ENCODE measurements at places on chromosomes 13 and 19. TPM values are rescaled to one million over a fixed set of nuclear protein-coding genes. Genes with fewer than 3 reads are reported as not detected.

The KCTD15 gene
- 14.0 TPM for total RNA-seq

DNA sequence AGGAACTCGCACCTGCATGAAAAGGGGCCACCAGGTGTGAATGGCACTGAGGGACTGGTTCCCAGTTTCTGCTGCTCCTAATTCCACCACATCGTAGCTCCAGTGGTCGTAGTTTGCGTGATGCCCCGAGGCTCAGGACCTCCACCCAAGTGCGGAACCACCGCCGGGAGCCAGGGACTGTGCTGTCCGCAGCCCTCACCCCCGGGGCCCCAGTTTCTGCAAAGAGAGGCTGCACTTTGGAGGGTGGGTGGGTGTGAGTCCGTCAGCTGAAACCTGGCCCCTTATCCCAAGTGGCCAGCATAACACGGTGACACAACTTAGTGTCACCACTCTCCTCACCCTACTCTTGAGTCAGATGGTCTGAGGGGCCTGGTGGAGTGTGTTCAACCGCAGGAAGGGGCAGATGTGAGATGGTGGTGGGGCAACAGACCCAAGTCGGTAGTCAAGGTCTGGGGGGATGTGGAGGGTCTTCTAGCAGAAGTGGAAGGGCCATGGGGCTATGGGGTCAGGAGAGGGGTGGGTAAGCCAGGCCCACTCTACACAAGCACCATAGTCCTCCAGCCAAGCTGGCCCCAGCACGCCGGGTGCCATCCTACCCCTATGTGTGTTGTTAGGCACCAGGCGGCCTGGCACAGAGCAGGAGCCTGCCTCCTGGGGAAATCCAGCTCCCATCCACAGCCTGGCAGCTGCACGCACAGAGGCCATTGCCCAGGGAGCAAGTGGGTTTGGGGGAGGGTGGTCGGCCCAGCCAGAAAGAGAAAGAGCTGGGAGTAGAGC lies 1301.6 kb downstream of the UQCRFS1 start:
- DNase-seq: no peak

DNA sequence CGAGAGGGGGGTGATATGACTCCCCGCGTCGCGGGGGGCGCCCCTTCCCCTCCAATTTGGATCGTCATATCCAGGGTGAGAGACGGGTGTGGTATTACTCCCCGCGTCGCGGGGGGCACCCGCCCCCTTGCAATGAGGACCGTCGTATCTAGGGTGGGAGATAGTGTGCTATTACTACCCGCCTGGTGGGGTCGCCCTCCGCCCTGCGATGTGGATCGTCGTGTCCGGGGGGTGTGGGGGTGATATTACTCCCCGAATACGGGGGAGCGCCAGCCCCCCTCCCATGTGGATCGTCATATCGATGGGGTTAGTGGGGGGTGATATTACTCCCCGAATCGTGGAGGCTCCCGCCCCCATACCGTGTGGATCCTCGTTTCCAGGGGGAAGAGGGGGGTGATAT lies 29.2 kb upstream of the RGCC start:
- DNase-seq: peak; percentile 20

The ZNF575 gene
- total RNA-seq: 11.3 TPM

DNA sequence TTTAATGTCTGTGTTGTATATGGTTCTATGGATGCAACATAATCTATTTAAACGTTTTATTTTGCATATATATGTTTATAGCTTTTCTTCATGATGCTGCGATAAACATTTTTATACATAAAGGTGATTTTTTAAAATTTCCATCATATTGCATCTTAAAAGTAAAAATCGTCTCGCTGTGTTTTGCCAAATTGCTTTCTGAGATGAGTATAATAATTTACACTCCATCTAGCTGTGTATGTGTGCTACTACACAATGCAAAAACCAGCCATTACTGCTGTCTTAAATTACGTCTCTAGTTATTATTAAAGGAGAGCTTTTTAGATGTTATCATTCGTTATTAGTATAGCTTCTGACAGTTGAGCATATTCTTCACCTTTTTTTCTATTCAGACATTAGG lies 37.2 kb downstream of the METTL21C start:
- no peak for DNase-seq

- no peak for DNase-seq
Measured at GRCh38 chr13:96011291-96011872, 41.8 kb downstream of the UGGT2 start.

DNA sequence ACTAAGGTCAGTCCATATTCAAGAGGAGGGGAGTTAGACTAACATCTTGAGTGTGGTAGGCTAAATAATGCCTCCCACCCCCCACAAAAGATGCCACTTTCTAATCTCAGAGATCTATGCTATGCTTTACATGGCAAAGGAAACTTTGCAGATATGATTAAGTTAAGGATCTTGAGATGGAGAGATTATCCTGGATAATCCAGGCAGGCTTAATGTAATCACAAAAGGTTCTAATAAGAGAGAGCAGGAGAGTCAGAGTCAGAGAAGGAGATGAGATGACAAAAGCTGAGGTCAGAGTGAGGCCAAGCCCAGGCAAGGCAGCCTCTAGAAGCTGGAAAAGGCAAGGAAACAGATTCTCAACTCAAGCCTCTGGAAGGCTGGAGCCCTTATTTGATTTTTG lies 1011.6 kb downstream of the PCDH9 start:
- no peak for DNase-seq

DNA sequence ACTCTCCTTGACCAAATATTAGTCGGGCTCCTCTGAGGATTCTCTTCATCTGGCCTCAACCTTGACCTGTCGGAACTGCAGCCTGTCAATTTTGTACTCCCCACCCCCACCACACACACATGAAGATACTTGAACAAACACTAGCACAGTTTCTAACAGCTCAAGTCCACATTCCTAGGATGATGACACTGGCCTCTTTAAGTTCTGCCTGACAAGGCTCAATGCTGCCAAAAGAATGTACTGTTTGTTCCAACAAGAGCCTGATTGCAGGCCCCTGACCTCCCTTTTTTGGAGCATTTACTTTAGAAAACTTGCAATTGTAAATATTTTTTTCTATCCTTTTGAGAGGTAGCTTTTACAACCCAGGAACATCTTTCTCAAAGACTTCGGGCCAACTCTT lies 169.2 kb upstream of the IRS2 start:
- DNase-seq: no peak

The LILRA6 gene
- 2.3 TPM for total RNA-seq

The PSG6 gene
- not detected for total RNA-seq

The PGLYRP2 gene
- total RNA-seq: not detected

GRCh38 chr19:51339687-51340656 lies 2.0 kb downstream of the VSIG10L start:
- DNase-seq: peak; percentile 100

The ZIC2 gene
- 0.11 TPM for total RNA-seq

- no peak for DNase-seq
Measured at GRCh38 chr13:105569816-105570215, 965.6 kb downstream of the EFNB2 start.

DNA sequence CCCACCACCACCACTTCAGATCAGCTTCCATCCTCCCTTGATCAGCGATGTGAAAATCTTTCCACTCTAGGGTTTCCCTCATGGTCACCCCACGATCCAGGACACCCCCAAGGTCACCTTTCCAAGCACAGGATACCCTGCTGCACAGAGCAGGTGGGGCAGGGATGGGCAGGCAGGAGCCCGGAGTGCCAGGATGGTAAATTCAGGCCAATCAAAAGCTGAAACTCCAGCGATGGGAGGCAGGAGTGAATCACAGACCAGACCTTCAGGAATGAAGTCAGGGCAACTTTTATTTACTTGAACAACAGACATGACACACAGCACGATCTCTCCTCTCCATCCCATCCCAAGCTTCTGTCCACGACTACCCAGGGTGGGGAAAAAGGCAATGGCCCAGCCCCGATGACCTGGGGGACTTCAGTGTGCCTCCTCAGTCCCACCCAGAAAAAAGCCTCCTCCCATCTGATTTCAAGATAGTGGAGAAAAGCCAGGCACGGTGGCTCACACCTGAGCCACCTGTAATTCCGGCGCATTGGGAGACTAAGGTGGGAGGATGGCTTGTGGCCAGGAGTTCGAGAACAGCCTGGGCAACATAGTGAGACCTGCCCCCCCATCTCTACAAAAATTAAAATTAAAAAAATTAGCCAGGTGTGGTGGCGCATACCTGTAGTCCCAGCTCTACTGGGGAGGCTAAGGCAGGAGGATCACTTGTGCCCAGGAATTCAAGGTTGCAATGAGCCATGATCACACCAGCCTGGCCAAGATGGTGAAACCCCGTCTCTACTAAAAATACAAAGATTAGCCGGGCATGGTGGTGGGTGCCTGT lies 39.2 kb downstream of the ZSWIM4 start:
- DNase-seq: no peak

Data from colonic mucosa (tissue), 4 donors.